ENCODE measurements at places on chromosomes 7 and 10. TPM values are rescaled to one million over a fixed set of nuclear protein-coding genes. Genes with fewer than 3 reads are reported as not detected.

- DNase-seq = no peak
Observed at GRCh38 chr10:97764519-97764931, 7.3 kb downstream of the SFRP5 start.

The NYAP1 gene
- total RNA-seq = 1.2 TPM

- DNase-seq = no peak
Observed at GRCh38 chr10:29866356-29866755, 193.0 kb downstream of the JCAD start.

GRCh38 chr7:135181261-135181928 lies 10.9 kb upstream of the CYREN start:
- DNase-seq = no peak

The PVRIG gene
- not detected for total RNA-seq

The PAOX gene
- 1.6 TPM for total RNA-seq

DNA sequence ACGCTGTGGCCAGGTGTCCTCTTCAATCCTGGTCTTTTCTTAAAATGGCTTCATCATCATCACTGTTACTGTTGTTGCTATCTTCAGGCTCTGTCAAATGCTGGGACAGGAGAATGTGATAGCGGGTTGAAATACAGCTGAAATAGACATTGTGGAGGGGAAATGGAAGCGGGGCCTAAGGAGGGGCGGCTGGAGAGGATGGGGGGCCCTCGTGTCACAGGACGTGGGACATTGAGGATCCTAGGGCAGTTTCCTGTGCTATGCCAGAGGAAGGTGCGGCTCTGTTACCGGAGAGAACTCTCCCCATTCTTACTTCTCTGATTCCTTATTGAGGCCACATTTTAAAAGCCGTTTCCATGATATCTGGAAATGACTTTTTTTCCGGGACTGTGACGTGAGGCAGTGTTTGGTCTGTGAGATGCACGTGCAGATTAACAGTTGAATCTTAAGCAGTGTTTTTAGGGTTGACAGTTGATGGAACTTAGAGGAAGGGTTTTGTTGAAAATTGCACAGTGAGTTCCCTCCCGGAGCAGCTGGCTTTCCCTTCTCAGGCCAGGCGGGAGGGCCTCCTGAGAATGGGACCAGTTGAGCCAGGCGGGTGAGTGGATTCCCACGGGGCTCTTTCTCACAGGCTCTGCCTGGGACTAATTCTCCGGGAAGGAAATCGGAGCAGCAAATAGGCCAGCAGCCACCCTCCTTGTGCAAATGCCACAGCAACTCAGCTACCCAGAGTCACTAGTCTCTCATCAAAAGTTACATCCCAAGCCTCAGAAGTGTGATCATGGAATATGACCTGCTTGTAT lies 125.2 kb downstream of the TACC2 start:
- no peak for DNase-seq

DNA sequence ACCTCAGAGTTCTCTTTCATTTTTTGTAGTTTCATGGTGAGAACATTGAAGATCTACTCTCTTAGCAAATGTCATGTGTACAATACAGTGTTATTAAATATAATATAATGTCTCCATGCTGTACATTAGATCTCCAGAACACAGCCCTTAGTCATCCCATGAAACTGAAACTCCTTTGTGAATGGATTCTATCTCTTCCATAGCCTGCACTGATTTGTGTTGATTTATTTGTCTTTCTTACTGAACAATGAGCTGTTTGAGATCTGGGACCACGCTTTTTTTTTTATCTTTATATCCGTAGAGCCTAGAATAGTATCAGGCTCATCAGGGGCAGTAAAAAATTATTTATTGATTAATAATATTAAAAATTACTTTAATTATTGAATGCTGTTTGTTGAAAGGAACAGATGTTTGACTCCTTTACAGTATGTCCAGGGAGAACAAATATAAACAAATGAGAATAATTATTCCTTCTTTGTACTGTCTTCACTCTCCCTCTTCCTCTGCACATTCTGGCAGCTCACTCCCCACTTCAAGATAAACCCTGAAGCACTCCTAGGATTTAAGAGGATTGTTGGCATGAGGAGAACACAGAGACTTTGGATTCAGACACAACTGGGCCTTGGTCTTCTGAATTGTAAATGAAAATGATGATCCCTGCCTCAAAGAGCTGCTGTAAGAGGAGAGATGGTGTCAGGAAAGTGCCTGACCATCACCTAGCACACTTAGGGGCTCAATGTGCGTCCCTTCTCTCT lies 81.6 kb upstream of the MSRB2 start:
- DNase-seq = no peak

GRCh38 chr7:17033245-17033644 lies 151.5 kb upstream of the AGR3 start:
- DNase-seq = no peak

DNA sequence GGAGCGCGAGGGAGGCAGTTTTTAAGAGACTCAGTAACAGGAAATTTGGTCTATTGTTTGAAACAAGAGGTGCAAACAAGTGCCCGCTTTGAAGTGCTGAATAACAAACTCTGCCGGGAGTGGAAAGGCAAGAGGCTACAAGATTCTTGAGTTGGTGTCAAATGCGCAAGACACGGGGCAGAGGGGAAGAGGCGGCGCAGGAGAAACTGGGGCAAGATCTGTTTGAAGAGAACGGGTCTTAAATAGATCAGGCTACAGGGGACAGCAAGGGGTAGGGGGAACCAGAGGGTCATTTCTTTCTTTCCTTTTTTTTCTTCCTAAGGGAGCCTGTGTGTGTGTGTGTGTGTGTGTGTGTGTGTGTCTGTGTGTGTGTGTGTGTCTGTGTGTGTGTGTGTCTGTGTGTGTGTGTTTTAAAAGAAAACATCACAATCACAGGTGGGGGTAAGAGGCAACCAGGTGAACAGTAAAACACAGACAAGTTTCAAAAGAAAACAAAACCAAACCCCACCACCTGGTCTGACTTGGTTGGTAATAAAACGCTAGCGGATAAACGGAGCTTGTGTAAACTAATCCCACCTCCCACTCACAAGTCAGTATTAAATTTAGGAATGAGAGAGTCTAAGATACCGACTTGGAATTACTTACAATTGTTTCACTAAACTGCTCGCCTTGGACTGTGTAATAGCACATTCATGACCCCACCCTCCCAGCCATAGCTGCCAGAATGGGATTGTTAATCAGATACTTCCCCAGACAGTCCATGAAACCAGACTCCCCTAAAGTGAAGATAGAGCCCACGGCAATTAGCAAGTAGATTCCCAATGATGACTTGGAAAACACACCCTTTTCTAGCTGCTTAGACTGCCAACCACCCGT lies 13.1 kb upstream of the CUX1 start:
- DNase-seq = no peak

GRCh38 chr10:113849140-113849803 lies 4.6 kb downstream of the DCLRE1A start:
- no peak for DNase-seq

DNA sequence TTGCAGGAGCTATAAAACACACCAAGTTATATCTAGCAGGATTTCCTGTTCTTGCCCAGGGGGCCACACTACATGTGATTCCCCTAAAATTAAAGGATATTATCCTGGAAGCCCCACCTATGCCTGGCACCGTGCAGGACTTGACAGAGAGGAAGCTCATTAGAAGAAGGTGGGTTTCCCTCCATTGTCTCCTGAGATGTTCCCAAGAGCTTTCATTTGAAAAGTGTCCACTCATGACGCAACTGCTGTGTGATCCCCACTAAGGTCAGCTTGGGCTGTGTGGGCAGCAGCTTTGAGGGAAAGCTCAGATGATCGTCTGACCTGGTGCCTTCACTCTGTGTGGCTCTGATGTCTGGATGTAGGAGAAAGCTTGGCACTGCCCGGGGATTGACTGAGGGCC lies 53.5 kb downstream of the RAMP3 start:
- DNase-seq = no peak

DNA sequence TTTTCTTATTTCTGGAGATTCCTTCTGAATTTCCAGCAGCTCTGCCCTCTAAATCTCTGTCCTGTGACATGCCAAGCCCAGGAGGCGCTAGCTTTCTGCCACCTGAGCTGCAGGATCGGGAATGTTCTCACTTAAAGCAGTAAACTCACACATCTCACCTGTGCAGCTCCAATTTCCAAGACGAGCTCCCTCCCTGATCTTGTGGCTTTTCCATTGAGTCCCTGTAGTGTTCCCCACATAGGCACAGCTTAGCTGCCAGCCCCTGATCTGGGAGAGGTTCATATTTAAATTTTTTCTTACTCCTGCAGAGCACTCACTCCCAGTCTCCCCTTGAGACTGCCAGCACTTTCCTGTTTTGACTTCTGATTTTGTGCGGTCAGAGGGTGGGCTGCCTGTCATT lies 479.3 kb downstream of the GLRX3 start:
- DNase-seq = no peak

- no peak for DNase-seq
Observed at GRCh38 chr7:48041653-48041970, 6.3 kb downstream of the C7orf57 start.

DNA sequence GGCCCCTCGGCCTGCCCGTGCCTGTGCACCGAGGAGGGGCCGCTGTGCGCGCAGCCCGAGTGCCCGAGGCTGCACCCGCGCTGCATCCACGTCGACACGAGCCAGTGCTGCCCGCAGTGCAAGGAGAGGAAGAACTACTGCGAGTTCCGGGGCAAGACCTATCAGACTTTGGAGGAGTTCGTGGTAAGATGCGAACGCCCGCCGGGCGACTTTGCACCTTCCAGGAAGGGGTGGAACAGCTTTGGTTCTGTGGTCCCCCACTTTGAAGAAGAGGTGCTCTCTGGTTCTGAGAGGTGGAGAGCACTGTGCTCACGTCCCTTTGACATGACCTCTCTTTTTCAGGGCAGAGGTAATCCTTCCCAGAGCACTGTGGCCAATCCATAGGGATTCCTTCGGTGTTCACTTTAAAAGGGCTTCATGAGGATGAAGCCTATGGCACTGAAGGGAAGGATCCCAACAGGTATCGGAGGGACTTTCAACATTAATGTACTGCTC lies 2.6 kb downstream of the VWC2 start:
- DNase-seq = no peak

DNA sequence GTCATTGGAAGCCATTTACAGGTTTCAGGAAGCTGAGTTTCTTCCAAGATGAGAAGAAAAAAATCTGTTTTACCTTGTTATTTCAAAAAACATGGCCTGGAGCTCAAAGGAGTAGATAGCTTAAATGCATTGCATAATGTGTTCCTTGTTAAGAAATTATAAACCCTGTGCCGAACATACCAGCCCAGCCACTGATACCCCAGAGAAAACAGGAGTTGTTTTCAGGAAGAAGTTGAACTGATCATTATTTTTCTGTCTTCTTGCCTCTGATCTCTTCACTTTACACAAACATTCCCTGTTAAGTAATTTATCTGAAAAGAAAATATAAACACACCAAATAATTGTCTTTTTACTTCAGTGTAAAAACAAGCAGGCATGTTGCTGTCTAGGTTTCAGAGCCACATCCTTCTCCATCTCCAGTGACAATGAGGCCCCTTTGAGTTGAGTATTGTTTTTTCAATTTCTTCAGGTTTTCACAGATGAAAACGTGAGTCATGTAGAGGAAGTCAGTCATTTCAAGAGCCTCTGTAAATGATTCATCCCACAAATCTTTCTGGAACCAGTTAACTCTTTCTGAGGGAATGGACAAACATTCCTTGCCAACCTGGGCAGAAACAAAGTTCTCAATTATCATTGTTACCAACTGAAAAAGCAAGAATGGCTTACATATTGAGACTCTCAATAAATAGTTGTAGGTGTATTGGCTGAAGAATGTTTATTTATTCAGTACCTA lies 244.2 kb downstream of the IPMK start:
- peak; percentile 19 for DNase-seq
